Naive B cell (primary cell): ENCODE measurements at places on chromosomes 12 and 14. TPM values are rescaled to one million over a fixed set of nuclear protein-coding genes. Genes with fewer than 3 reads are reported as not detected.

The OR4E2 gene
- polyA plus RNA-seq = not detected

The FGF6 gene
- polyA plus RNA-seq = not detected

The AGAP2 gene
- polyA plus RNA-seq = 2.2 TPM

The PAX9 gene
- not detected for polyA plus RNA-seq

The RPS6KA5 gene
- polyA plus RNA-seq = 28.8 TPM
